ENCODE measurements at places on chromosomes 12 and 14. TPM values are rescaled to one million over a fixed set of nuclear protein-coding genes. Genes with fewer than 3 reads are reported as not detected.

PLCZ1 gene
- not detected for total RNA-seq

RARG gene
- 38.2 TPM for total RNA-seq

TAS2R31 gene
- 2.1 TPM for total RNA-seq

MAX gene
- 96.5 TPM for total RNA-seq

RFX4 gene
- total RNA-seq: 0.09 TPM

GDF3 gene
- total RNA-seq: not detected

INHBE gene
- total RNA-seq: not detected

GRCh38 chr12:69608114-69608513 is 2.6 kb downstream of the LRRC10 start:
- no peaks in the 10 kb centered on the region for H3K4me1 ChIP-seq
- H3K27me3 ChIP-seq: no peaks in the 10 kb centered on the region
- no peak overlapping the region for H3K4me3 ChIP-seq
- DNase-seq: no peak
- no peaks in the 10 kb centered on the region for H3K36me3 ChIP-seq

GRCh38 chr14:105255021-105255507 is 6.7 kb downstream of the BTBD6 start:
- no peak overlapping the region for H3K27ac ChIP-seq
- DNase-seq: no peak
- H3K4me1 ChIP-seq: peaks cover 5% of the 10 kb centered on the region
- H3K36me3 ChIP-seq: peaks cover 40% of the 10 kb centered on the region
- no peaks in the 10 kb centered on the region for H3K27me3 ChIP-seq

GRCh38 chr14:51424561-51425251 is 184.7 kb downstream of the TMX1 start:
- H3K4me1 ChIP-seq: no peaks in the 10 kb centered on the region
- DNase-seq: no peak
- no peaks in the 10 kb centered on the region for H3K27me3 ChIP-seq
- H3K36me3 ChIP-seq: no peaks in the 10 kb centered on the region
- H3K4me3 ChIP-seq: no peak overlapping the region

DNA sequence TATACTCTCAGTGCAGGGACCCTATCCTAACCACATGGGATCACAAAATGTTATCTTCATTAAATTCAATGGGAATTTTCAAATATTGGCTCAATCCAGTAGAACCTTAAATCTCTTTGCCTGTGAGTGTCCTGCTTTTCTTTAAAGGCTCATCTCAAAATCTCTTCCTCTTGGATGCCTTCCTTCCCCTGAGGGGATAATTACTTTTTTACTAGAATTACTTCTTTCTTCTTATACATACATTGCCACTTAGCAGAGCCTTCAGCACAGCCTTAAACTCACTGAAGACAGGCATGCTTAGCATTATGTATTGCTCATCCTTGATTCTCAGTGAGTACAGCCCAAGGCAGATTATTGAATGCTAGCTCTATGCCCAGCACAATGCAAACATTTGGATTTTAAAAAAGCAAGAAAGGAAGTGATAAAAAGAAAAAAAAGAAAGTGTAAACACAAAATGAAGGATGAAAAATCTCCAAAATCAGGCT is 1918.0 kb upstream of the FLRT2 start:
- H3K4me3 ChIP-seq: no peak overlapping the region
- DNase-seq: no peak
- H3K4me1 ChIP-seq: no peaks in the 10 kb centered on the region
- H3K36me3 ChIP-seq: no peaks in the 10 kb centered on the region
- no peaks in the 10 kb centered on the region for H3K27me3 ChIP-seq

GRCh38 chr12:9673404-9674225 is 4.1 kb downstream of the CLEC2D start:
- H3K4me1 ChIP-seq: peaks cover 13% of the 10 kb centered on the region
- H3K4me3 ChIP-seq: no peak overlapping the region
- DNase-seq: peak; percentile 52
- H3K27ac ChIP-seq: no peak overlapping the region
- no peaks in the 10 kb centered on the region for H3K27me3 ChIP-seq

GRCh38 chr12:18141048-18141982 is 51.3 kb upstream of the RERGL start:
- no peak overlapping the region for H3K27ac ChIP-seq
- no peaks in the 10 kb centered on the region for H3K36me3 ChIP-seq
- no peaks in the 10 kb centered on the region for H3K27me3 ChIP-seq
- DNase-seq: no peak

DNA sequence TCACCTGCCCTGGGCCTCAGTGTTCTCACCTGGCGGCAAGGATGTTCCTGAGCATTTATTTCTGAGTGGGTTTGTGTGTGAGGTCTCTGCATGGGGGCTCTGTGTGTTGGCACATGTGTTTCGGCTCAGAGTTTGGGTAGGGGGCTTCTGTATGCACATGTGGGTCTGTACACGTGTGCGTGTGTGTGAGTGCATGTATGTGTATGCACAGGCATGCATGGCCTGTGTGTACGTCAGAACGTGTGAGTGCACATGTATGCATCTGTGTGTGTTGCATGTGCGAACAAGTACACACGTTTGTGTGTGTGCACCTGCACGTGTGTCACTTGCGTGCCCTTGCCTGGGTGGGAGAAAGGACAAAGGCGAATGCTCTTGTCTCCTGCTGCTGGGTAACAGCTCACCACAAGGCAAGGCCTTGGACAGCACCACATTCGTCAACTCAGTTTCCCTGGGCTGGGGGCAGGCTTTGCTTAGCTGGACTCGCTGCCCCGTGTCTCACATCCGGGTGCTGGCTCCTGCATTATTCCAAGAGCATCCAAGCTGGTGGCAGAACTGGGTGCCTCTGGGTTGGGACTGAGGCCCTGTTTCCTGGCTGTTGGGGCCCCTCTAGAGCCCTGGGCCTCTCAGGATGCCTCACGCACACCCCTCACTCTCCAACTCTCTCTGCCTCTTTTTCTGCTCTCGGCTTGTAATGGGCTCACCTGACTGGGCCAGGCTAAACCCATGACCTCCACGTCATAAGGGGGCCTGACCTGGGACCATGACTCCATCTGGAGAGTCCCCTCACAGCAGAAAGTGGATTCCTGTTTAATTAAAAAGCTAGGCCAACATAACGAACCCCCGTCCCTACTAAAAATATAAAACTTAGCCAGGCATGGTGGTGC is 153.6 kb upstream of the C14orf180 start:
- no peaks in the 10 kb centered on the region for H3K4me1 ChIP-seq
- no peak for DNase-seq
- no peaks in the 10 kb centered on the region for H3K36me3 ChIP-seq
- H3K4me3 ChIP-seq: no peak overlapping the region
- peaks cover 27% of the 10 kb centered on the region for H3K27me3 ChIP-seq

- no peak overlapping the region for H3K4me3 ChIP-seq
- H3K4me1 ChIP-seq: no peaks in the 10 kb centered on the region
- H3K27ac ChIP-seq: no peak overlapping the region
- peaks cover 30% of the 10 kb centered on the region for H3K27me3 ChIP-seq
- H3K36me3 ChIP-seq: no peaks in the 10 kb centered on the region
- no peak for DNase-seq
Measured at GRCh38 chr14:34056046-34056445, 105.2 kb upstream of the EGLN3 start.

- DNase-seq: no peak
- H3K4me3 ChIP-seq: no peak overlapping the region
- no peaks in the 10 kb centered on the region for H3K36me3 ChIP-seq
- peaks cover 40% of the 10 kb centered on the region for H3K27me3 ChIP-seq
Measured at GRCh38 chr14:103213331-103213730, 90.1 kb downstream of the TNFAIP2 start.

- H3K4me3 ChIP-seq: no peak overlapping the region
- no peaks in the 10 kb centered on the region for H3K36me3 ChIP-seq
- no peaks in the 10 kb centered on the region for H3K4me1 ChIP-seq
- no peaks in the 10 kb centered on the region for H3K27me3 ChIP-seq
- no peak for DNase-seq
Measured at GRCh38 chr12:89064780-89065179, 287.5 kb downstream of the DUSP6 start.

GRCh38 chr12:49314811-49315210 is 8.2 kb upstream of the TROAP start:
- no peaks in the 10 kb centered on the region for H3K36me3 ChIP-seq
- H3K27me3 ChIP-seq: no peaks in the 10 kb centered on the region
- H3K4me1 ChIP-seq: no peaks in the 10 kb centered on the region
- no peak overlapping the region for H3K4me3 ChIP-seq

- H3K4me3 ChIP-seq: peak overlapping the region; percentile 13
- DNase-seq: no peak
- peaks cover 89% of the 10 kb centered on the region for H3K27me3 ChIP-seq
- H3K36me3 ChIP-seq: no peaks in the 10 kb centered on the region
Measured at GRCh38 chr12:130715150-130715997, 725 bp downstream of the RIMBP2 start.

DNA sequence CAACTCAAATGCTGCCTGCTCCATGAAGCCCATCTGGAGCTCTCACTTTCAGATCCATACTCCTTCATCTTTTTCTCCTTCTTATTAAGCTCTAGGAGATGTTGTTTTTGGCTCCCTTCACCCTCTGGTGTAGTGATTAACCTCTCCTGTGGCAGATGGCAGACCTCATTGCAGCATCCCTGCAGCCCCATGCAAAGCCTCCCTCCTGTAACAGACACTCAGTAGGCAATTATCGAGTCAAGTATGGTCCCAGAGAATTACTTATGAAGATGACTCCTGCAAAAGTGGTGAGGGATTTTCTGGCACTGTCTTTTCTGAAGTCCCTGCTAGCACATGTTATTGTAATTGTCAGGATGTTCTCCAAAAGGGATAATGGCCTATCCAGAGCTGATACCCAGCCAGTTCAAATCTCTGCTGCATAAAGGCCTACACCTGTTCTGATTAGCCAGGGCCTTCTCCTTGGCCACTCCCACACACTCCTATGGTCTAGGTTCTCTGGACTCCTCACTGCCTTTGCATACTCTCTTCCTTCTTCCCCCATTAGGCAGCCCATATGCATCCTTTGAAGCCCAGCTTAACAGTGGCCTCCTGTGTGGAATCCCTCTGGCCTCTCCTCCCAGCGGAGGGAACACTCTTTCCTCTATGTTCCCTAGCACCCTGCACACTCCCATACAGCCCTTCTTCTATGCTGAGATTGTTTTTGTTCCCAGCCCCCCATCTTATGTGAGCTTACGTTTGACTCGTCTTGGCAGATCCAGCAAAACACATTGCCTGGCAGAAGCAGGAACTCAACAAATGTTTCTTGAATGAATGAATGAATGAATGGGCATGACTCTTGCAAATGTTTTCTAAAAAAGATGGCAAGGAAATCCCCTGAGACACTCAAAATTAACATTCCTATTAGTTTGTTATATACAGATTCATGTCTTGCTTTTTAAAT is 43.9 kb upstream of the MDM1 start:
- no peak overlapping the region for H3K4me3 ChIP-seq
- no peaks in the 10 kb centered on the region for H3K27me3 ChIP-seq
- H3K4me1 ChIP-seq: peaks cover 64% of the 10 kb centered on the region

Data from left lung (tissue), 14 donors.